ENCODE measurements at places on chromosomes 11 and 22.

- no peak for DNase-seq
These were observed 215.3 kb downstream of the BARX2 start for GRCh38 chr11:129590753-129591475.

DNA sequence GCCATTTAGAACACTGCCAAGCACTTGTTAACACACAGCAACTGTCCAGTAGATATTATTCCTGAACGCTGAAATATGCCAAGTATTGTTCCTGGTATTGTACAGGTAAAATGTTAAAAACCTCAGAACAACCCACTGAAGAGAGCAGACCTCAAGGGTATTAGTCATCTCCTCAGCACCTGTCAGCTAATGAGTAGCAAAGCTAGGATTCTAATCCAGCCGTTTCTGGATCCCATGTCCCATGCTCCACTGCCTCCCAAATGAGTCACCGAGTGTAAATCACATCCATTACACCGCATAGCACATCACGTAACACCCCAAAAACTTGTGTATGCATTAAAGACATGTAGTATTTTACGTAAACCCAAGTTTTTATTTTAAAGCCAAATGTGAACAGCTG lies 705.4 kb upstream of the TENM4 start:
- DNase-seq = no peak

GRCh38 chr22:34903416-34903815 lies 162.5 kb upstream of the ISX start:
- DNase-seq = no peak

GRCh38 chr11:20563866-20564265 lies 35.5 kb upstream of the SLC6A5 start:
- no peak for DNase-seq

DNA sequence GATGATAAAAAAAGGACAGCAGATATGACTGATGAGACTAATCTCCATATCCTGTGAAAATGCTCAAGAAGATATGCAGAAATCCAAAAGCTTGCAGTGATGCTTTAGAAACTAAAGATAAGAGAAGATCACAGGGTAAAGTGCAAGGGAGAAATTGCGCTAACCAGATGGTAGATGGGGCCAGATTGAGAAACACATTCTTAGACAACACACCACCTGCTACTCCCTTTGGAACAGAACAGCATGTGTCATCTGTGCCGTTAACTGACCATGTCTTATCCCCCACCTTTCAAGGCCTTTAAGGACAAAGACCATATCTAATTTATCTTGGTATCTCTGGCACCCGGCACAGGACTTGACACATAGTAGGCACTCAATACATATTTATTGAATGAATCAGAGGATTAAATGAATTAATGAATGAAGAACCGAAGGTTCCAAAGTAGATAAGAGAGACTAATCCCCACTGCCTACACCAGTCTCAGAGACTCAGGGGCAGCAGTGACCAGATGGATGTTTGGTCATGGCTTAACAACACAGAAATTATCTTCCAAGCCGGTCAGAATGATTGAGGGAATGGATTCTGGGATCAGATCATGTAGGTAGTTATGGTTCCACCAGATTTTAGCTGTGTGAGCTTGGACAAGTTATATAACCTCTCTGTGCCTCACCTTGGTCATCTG lies 12.3 kb upstream of the P2RY2 start:
- no peak for DNase-seq

- DNase-seq = no peak
These were observed 9.0 kb upstream of the MALAT1 start for GRCh38 chr11:65489706-65490320.

DNA sequence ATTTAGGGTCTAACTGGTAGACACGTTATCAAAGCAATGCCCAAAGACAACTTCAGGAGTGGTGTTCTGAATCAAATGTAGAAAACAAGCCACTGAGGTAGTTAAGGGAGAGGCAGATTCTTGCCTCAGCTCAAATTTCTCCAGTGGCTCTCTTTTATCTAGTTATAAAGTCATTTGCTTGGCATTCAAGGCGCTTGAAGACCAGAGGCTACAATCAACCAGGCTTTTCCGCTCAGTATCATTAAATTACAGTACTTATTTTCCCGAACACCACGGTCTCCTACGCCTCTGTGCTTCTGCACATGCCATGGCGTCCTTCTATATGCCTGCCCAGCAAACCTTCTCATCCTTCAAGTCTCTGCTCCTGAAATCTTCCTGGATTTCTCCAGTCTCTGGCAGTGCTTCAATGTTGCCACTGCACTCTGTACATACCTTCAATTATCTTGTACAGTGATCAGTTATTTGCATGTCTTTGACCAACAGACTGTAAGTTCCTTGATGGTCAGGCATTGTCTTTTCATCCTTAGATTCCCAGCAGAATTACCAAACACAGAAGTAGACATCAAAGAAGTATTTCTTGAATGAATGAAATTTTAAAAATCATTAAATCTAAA lies 1.4 kb downstream of the POGLUT3 start:
- DNase-seq = no peak

DNA sequence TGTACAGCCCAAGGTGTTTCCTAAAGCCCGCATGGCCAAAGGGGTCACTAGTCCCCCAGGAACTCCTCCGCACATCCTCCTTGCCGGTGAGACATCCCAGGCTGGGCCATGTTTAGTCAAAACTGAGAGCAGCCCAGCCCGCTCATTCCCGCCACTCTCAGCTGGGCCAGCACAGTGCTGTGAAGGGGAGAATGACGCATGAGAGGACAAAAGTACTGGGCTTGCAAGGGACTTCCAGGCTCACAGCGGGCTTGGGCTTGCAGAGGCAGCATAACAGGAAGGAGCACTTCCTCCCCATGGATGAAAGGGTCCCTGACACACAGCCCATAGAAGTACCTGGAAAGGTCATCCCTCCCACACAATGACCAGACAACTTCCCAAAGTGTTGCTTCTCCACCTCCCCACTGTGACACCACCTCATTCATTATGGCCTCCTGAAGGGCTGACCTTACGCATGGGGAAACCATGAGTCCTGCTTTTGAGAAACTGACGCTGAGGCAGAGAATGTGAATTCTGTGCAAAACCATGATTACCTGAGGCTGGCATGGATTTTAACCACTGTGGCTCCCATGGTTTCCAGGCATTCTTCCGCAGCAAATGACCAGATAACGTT lies 19.1 kb downstream of the ETS1 start:
- no peak for DNase-seq

DNA sequence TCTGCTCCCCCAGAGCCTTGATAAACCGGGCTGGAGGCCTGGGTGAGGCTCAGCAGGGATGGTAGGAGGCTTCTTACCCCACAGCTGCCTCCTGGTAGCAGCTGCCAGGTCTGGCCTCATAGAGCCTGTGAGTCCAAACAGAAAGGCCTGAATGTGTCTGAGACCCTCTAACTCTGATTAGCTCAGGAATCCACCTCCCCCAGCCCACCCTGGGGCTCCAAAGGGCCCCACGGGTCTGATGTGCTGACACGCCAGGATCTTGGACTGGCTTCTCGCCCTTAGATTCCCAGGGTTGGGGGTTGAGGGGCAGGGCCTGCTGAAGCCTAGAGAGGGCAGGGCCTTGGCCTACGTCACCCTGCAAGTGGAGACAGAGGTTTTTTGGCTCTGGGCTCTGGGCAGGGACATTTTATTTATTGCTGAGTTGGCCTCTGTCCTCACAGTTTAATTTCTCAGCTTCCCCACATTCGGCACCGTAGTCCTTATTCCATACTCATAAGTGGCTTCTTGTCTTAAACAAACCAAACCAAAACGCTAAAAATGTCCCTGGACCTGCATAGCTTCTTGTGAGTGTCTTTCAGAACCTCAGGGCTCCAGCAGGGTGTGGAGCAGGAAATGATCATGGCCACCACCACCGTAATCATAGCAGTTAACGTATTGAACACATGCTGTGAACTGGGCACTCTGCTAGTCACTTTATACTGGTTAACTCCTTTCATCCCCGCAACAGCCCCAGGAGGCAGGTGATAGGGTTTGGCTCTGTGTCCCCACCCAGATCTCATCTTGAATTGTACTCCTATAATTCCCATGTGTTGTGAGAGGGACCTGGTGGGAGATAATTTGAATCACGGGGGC lies 25.1 kb downstream of the KIAA1671 start:
- no peak for DNase-seq

GRCh38 chr11:74592063-74592440 lies 330 bp upstream of the POLD3 start:
- DNase-seq = no peak

- DNase-seq = no peak
These were observed 66.7 kb upstream of the LINC01488 start for GRCh38 chr11:69414773-69415187.

DNA sequence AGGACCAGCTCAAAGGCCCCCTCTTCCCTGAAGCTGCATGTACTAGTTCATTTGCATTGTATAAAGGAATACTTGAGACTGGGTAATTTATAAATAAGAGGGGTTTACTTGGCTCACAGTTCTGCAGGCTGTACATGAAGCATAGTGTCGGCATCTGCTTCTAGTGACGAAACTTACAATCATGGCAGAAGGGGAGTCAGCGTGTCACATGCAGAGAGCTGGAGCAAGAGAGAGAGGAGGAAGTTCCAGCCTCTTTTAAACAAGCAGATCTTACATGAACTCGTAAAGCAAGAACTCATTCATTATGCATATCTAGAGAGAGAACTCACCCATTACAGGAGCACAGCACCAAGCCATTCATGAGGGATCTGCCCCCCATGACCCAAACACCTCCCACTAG lies 7.1 kb upstream of the HMGXB4 start:
- no peak for DNase-seq

- no peak for DNase-seq
These were observed 1.1 kb upstream of the C11orf65 start for GRCh38 chr11:108468478-108468864.

Data from 8988T (cell line).